Activated T-helper 1 cell treated with anti-CD3 and anti-CD28 coated beads, Interleukin-12 subunit alpha, Interleukin-12 subunit beta, Interleukin-2, Interleukin-4 antibody, amounts not matched to agents 30 ng/mL and 10 ng/mL and 1 ng/mL, durations not matched to agents 14 hours and 24 hours and 36 hours (primary cell): ENCODE measurements at places on chromosomes 5 and 9.

GRCh38 chr9:31608881-31609280 lies 775.6 kb upstream of the ACO1 start:
- DNase-seq = no peak

DNA sequence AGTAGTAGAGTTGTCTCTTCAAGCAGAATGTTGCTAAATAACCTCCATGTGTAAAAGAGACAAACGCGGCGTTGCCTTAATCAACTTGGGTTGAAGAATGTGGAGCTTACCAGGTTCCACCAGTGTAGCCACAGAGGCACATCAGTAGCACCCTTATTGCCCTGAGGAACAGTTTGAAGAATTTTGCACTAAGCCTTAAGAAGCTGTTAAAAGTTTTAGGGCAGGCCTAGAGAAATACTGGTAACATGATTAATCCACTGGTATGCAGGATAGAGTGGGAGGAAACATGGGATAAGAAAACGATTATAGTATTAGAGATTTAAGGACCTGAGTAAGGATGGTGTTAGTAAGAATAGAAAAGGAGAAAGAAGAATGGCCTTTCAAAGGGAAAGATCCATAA lies 100.6 kb downstream of the ZCCHC7 start:
- DNase-seq = no peak

GRCh38 chr5:146785065-146785464 lies 93.5 kb downstream of the PPP2R2B start:
- no peak for DNase-seq

- no peak for DNase-seq
Measured at GRCh38 chr9:122106576-122106975, 13.5 kb upstream of the TTLL11 start.

DNA sequence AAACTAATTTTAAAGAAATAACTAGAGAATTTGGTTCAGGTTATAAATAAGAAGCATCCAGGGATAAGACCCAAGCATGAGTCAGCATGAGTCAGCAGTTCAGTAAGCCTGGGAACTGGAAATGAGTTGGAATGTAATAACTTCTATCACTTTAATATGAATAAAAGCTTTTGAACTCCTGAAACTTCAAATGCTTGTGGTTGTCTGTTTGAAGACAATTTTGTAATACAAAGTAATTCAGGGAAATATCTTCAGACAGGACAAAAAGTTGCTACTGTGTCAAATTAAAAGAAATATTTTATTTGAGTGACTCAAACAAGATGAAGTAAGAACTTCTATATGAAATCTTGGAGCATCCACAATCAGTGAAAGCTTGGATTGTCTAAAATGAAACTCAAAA lies 331.2 kb upstream of the DAB2 start:
- DNase-seq = no peak

- no peak for DNase-seq
Measured at GRCh38 chr9:34546834-34547827, 24.3 kb upstream of the ENHO start.

- DNase-seq = peak; percentile 54
Measured at GRCh38 chr5:6829150-6829784, 116.0 kb downstream of the TENT4A start.

DNA sequence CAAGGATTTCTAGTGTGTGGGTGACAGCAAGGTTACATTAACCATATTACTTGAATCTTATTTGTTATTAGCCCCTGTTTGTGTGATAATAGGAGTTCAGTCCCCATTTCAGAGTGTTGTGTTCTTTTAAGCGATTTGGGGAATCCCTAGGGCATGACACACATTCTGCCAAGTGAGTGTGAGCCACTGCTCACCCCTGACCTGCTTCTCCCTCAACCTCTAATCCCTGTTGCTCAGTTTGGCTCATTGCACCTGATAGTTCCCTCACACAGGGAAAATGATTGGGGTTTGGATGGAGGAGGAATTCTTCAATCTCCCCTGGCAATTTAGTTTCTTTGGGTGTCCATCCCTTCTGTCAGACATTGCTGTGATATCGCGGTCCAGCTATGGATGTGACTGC lies 149.2 kb downstream of the DMRTA1 start:
- no peak for DNase-seq

DNA sequence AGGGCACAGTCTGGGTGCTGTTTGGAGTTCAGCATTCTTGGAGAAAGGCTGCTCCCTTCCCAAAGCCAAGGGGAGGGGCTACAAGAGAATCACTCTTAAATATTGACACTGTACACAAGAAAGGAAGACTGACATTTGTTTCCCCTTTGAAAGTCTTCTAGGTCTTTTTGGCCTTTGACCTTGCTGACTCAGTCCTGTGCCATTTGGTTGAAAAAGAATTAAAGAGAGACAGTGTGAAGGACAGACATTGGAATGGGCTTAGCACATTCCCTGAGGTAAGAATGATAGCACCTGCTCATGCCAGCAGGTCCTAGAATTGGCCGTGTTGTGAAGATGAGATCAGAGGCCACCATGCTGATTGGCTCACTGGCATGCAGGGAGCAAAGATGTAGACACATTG lies 271.4 kb upstream of the ZNF608 start:
- no peak for DNase-seq

DNA sequence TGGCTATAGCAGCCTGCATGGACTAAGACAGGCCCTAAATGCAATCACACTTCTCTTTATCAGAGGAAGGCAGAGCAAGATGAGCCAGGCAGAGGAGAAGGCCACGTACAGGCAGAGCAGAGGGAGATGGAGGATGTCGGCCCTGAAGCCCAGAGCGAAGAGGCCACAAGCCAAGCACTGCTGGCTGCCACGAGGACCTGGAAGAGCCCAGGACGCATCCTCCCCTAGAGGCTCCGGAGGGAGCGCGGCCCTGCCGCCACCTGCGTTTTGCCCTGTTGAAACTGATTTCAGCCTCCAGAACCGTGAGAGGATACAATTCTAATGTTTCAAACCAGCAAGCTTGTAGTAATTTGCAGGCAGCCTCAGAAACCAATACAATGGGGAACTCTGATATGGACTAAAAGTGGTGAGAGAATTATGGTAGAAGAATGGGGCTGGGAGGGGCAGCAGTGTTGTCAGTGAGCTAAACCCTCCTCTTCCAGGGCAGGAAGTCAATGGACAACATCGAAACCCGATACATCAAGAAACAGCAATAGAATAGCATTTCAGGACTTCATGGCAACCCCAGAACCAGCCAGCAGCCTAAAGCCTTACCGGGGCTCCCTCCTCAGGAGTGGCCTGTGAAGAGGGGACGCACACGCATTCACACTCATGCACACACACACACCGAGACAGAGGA lies 32.6 kb downstream of the ADAMTS2 start:
- DNase-seq = no peak

GRCh38 chr5:100691548-100691947 lies 156.4 kb downstream of the FAM174A start:
- DNase-seq = no peak

- no peak for DNase-seq
Measured at GRCh38 chr9:128611600-128612394, 44.9 kb downstream of the DYNC2I2 start.

DNA sequence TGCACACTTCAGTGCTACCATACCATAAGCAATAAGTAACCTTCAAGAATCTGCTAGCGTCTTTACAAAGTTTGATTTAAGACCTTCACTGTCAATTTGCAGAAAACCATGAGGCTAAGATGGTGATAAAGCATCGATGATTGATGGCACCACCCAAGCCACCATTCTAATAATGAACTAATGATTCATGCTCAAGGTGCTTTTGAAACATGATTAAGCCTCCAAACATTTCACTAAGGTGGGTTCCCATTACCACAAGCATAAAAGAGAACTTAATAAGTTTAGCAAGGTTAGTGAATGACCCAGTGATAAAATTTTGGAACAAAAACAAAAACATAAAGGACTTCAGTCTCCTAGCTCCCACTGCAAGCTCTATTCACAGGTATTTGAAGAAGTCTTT lies 214.7 kb downstream of the FBXL17 start:
- DNase-seq = no peak

DNA sequence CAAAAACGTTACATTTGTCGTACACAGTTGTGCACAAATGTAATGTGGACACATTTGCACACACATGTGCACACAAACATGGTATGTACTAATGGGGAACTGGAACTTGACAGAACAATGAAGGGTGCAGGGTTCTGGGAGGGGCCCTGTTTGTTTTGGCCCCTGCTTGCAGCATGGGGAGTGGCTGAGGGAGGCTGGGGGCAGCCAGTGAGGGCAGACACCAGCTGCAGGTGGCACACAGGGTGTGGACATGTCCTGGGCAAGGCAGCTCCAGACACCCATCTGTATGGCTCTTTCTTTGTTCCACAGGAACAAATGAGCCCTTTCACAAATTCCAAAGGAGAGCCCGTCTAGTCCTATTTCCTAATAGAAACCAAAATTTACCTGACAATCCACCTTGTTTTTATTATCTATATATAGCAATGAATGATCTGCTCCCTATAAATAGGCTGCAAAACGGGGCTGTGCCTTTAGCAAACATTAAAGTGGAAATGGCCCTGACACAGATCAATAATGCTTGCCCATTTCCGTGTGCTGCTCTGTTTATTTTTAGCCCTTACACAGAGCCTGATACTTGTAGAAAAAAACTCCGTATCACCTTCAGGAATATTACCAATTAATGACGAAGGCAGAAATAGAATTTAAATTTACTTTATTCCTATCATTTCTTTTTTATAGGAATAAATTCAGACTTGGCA lies 26.4 kb downstream of the MARCHF3 start:
- DNase-seq = no peak

DNA sequence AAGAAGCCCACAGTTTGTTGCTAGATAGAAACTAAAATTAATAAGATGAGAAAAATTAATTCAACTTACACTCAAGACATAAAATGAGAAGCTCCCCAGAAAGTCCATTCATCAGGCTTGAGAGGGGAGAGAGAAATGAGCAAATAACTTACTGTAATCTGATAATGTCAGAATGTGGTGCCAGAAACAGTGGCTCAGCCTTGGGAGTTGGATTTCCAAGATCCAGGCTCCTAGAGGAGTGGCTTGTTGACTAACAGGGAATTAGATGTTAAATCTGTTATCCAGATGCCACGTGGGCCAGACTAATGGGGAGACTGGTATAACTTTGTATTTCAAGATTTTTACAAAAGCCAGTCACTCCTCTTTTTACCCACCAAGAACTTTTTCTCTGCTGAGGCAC lies 458.2 kb downstream of the GADD45G start:
- DNase-seq = no peak

- DNase-seq = no peak
Measured at GRCh38 chr9:108550106-108550505, 305.7 kb downstream of the ACTL7B start.

GRCh38 chr9:14687042-14687719 lies 6.1 kb downstream of the ZDHHC21 start:
- no peak for DNase-seq

GRCh38 chr5:125409861-125410536 lies 663.6 kb upstream of the ZNF608 start:
- DNase-seq = no peak

DNA sequence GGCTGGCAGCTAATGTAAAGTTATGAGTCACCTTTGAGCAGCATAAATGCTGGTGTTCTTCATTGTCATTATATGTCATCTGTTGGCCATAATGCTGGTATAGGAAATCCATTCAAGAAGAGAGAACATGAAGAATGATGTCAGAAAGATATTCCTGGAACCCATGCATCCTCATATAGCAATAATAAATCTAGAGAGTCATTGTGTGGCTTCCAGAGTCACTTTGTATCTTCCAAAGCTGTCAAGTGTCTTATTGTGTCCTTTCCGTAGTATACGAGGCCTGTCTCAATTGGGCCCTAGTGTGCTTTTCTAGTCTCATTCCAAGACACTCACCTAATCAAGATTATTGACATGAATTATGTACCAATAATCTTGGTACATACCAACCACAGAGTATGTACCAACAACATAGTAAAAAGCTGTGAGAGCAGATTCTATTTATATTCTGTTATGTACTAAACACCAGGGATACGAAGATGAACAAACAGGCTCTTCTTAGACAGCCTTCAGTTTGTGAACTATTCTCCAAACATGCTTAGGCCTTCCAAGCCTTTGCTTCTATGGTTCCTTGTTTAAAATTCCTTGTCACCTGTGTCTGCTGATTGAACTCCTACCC lies 110.1 kb downstream of the ERCC6L2 start:
- no peak for DNase-seq

DNA sequence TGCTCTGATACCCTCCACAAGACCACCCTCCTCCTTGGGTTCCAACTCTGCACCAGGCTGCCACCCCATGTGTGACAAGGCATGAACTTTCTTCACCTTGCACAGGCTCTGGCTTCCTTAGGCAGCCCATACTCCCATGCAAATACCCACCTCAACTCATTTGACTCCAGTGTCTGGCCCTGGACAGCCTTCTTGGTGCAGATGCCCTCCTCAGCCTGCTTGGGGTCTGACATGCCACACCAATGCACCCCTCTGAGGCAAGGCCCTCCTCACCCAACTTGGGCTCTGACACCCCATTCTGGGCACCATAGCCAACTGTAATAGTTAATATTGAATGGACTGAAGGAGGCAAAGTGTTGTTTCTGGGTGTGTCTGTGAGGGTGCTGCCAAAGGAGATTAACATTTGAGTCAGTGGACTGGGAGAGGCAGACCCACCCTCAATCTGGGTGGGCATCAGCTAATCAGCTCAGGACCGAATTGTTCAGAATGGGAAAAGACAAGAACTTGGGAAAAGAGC lies 115.0 kb upstream of the EPB41L4A start:
- no peak for DNase-seq

GRCh38 chr9:105405514-105406131 lies 42.2 kb upstream of the FSD1L start:
- DNase-seq = peak; percentile 61

- no peak for DNase-seq
Measured at GRCh38 chr9:69171049-69171448, 3.0 kb upstream of the TJP2 start.

GRCh38 chr5:63400079-63400478 lies 562.2 kb downstream of the HTR1A start:
- no peak for DNase-seq

- DNase-seq = no peak
Measured at GRCh38 chr5:152462021-152462721, 57.1 kb upstream of the NMUR2 start.

DNA sequence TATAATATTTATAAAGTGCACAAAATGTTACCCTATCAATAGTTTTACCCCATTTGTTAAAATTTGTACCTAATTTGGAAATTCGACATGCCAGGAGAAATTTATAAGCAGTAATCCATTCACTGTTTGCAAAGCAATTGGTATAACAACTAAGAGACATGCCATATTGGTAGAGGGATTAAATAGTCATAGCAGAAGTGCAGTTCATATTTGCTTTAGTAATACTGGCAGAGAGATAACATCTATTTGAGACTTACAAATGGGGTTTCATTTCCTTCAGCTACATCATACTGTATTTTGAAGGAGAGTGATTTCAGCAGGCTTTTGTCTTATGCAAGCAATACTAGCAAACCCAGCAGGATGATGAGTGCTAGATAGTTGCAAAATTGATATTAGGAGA lies 610.4 kb upstream of the CDH10 start:
- no peak for DNase-seq

DNA sequence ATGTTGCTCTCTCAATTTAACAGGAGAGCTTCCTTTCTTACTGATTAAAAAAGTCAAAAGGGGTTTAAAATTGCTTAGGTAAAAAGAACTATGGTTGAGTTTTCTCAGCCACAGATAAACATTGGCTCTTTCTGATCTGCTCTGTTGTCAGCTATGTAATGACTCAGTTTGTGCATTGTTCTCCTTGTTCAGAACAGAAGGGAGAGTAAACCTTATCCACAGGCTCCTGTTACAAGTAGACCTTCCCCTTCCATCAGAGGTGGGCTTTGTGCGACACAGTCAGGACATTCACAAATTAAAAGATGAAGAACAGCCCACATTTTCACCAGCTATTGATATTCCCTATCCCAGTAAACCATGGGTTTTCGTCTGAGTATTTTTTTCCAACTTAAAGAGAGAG lies 236.3 kb upstream of the SEMA6A start:
- no peak for DNase-seq
